Left colon (tissue), 2 donors: ENCODE measurements at places on chromosomes 7 and 10. TPM values are rescaled to one million over a fixed set of nuclear protein-coding genes. Genes with fewer than 3 reads are reported as not detected.

Gene PCLO
- total RNA-seq: 9.2 TPM

Gene ARHGEF5
- 80.5 TPM for total RNA-seq

Gene GATA3
- total RNA-seq: 0.27 TPM

Gene HACD1
- total RNA-seq: 6.1 TPM

Gene FERD3L
- not detected for total RNA-seq

Gene SCIN
- 95.5 TPM for total RNA-seq

Gene CADPS2
- total RNA-seq: 13.0 TPM

GRCh38 chr10:97763411-97763810, 8.4 kb downstream of the SFRP5 start:
- no peak for DNase-seq

- no peak for DNase-seq
Observed at GRCh38 chr7:105245398-105246114, 143.2 kb downstream of the SRPK2 start.

- DNase-seq: peak; percentile 65
Observed at GRCh38 chr7:114944745-114945625, 23.1 kb downstream of the MDFIC start.

DNA sequence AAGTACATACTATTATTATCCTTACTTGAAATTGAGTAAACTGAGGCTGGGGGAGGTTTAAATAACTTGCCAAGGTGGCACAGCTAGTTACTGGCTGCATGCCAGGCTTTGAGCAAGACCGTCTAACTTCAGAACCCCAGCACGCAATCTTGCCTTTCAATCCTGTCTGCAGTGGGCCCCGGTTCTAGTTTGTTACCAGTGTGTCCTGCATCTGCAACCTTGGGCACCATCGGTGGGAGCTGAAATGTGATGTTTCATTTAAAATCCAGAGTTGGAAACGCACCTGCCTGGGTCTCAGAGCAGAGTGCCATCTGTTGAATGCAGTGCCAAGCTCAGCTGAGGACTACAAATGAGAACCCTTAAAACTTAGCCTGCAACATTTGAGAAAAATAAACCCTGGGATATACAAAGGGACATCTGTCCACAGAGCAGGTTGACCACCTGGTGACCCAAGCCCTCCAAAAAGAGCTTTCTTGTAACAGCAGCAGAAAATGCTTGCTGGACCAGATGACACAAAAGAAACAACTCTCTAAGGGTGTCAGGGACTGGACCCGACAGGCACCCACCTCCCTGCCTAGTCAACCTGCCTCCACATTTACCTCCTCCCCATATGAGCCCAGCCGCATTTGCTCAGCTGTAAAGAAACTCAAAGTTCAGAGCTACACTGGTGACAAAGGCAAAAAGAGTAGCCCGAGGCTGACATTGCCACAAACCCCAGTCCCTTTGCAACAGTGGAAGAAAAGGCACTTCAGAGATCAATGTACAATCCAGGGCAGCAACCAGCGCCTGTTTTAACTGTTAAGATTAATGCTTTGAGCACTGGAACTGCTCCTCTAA, 1.7 kb downstream of the SH3PXD2A start:
- peak; percentile 50 for DNase-seq

- DNase-seq: no peak
Observed at GRCh38 chr7:131899271-131900030, 343.0 kb upstream of the PODXL start.

DNA sequence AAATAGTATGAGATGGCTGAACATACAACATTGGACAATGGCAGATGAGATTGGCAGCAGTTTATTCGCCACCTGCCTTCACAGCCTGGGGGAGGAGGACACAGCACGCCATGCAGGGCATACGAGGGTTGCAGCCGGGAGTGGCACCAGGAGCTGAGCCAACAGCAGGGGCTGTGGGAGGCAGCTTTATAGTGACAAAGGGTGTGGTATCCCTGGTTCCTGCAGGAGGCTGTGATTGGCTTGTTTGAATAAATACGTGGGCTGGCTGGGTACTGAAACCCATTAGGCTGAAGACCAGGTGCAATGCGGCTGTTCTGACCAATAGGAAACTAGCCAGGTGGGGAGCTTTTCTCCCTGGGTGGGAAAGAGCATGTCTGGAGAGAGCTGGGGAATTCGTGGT, 68.9 kb upstream of the LEP start:
- DNase-seq: peak; percentile 45

DNA sequence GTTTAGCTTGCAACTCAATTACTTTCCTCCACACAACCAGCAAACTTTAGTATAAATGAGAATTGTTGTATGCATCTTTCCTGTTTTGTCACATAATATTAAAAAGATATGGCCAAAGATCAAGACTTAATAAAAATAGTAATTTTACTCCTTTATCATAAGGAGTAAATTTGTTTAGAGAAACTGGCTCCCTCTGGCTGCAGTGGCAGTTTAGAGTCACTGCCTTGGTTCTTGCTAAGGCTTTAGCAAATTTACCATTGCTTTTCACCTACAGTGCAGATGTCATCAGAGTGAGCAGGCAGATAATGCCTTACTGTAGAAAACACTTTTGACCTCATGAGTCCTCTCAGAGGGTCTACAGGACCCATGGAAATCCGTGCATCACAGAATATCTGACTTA, 2.6 kb downstream of the PRPF18 start:
- no peak for DNase-seq

GRCh38 chr7:74395745-74396311, 57.9 kb upstream of the GTF2IRD1 start:
- DNase-seq: no peak
